CD4-positive, alpha-beta T cell treated with Interleukin-17A for 1 hour (primary cell): ENCODE measurements at places on chromosomes 2 and 18.

- DNase-seq, result no peak
Observed at GRCh38 chr2:545711-546650, 131.2 kb downstream of the TMEM18 start.

DNA sequence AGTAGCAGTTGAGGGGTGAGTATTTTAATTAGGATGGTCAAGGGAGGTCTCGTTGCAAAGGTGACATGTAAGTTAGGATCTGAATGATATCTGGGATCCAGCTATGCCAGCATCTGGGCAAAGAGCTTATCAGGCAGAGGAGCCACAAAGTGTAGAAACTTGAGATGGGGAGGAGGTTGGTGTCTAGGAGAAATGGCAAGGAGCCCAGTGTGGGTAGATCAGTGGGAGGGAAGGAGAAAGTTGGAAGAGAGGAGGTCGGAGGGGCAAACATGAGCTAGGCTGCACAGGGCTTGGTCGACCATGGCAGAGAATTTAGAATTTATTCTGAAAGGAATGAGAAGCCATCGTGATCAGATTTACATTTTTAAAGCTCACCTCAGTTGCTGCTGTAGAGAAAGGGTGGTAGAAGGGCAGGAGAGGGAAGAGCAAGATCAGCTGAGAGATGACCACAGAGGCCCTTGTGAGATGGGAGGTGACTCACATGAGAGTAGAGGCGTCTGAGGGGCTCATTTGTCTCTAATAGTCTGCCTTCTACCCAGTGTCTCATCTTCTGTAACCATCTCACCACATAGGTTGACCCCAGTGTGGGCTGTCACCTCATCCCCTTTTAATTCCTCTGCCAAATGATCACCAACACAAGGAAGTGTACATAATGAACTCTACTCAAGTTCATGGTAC is 170.0 kb downstream of the ETAA1 start:
- no peak for DNase-seq

- DNase-seq, result no peak
Observed at GRCh38 chr2:235911633-235912233, 256.5 kb downstream of the GBX2 start.

DNA sequence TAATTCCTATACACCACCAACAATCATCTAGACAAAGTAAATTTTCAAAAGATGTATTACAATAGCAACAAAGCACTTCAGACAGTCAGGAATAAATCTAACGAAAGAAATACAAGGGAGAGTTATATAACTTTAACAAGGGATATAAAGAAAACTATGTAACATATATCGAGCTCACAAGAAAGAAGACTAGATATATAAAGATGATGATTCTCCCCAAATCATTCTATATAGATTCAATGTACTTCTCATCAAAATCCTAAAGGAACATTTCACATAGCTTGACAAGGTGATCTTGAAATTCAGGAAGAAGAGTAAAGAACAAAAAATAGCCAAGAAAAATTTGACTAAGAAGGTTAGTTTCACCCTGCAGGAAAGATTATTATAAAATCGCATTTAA is 179.4 kb downstream of the SP3 start:
- no peak for DNase-seq

DNA sequence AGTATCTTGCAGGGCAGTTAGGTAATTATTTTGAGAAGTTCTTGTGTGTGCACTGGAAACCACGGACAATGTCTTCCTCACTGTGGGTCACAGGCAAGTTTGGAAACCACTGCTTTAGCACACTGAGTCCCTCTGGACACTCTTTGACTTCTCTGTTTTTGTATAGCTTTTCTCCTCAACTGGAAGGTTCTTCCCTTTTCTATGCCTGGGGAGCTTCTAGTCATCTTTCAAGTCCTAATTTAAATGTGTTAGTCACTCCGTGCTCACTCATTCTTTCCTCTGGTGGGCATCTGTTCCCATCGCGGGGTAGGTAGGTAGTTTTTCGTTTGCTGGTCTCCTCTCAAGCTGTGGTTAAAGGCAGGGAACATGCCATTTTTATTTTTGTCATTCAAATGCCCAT is 32.1 kb downstream of the E2F6 start:
- DNase-seq, result no peak

- no peak for DNase-seq
Observed at GRCh38 chr18:63953811-63954210, 4.7 kb downstream of the HMSD start.

DNA sequence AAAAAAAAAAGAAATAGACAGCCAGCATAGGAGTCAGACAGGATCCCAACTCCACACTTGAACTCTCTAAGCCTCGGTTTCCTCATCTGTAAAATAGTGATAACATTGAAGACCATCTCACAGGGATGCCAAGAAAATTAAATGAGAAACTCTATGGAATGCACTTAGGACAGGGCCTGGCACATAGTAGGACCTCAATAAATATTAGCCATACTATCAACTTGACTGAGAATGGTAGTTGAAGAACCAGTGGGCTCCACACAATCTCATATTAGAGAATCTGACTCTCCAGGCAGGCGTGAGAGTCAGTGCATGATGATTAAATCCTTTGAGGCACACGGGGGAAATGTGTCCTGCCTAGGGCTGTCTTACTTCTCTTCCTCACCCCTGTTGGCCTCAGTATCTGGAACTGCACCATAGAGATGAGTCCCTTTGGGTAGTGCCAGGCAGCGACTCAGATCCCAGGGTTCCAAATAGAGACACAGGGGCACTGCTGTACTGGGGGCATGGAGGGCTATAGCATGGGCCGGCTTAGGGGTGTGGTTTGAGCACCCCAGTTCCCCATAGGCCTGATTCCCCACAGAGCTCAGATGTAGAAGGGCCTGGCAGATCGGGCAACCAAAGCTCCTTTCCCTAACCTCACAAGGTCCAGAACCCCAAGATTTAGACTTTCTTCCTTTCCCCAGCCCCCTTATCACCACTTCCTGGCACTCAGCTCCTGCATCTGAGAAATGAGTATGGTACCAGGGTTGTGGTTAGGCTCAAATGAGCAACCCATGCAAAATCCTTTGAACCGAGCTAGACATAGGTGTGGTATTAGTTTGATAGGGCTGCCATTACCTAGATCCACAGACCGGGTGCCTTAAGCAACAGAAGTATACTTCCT is 51.3 kb upstream of the CAB39 start:
- DNase-seq, result peak; percentile 71

GRCh38 chr2:187264612-187265011 is 183.4 kb downstream of the CALCRL start:
- DNase-seq, result no peak

GRCh38 chr2:119484834-119485233 is 39.4 kb downstream of the SCTR start:
- no peak for DNase-seq

DNA sequence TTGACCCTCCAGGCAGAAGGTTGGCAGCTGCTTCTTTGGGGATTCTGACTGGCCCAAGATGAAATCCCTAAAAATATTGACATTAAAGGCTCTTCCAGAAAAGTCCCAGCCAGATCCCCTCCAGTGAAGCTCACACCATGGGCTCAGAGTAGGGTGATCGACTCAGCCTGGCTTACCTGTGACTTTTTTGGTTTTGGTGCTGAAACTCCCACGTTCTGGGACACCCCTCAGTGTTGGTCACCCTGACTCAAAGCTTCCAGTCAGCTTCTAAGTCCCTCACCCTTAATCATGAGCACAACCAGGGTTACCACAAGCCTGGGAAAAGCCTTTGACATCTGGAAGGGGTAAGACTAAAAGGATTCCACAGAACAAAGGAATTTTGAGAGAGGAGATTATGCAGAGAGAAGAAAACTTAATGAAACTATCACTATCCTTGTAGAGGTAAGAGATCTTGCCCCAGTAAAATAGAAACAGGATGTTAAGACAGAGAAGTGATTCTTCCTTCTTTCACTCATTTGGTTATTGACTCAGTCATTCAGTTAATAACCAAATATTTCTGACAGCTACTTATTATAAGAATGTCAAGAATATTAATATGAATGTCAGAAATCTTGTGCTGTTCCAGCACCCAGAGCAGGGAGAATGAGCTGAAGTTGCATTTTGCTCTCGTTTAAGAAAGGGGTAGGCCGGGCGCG is 66.8 kb upstream of the SEC11C start:
- DNase-seq, result no peak

GRCh38 chr2:151357359-151357758 is at the start of gene TNFAIP6:
Gene TNFAIP6, plus strand, starts transcription at chr2:151357592. Its CDS starts 75 bp downstream, at chr2:151357667.
- DNase-seq, result no peak

- DNase-seq, result no peak
Observed at GRCh38 chr2:47109680-47110079, 45.4 kb downstream of the STPG4 start.
